BJ (cell line): ENCODE measurements at places on chromosomes 1 and 21.
A peak's percentile ranks its signal among the peaks of the same experiment; 100 is the strongest.

DNA sequence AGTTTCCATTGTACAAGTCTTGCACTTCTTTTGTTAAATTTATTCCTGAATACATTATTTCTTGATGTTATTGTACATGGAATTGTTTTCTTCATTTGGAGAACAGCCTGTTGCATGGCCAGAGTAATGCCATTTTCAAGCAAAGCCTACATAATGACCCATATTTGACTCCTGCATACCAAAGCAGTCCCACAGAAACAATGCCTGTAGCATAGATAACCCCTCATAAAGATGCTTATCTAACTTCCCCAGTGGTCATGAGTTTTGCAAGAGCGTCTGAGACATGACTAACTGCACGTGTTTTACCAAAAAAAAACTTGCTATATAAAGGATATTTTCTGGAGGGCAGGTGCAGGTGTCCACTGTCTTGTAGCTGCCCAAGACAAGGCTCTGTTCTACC, 30.3 kb upstream of the RLF start:
- no peak for DNase-seq

DNA sequence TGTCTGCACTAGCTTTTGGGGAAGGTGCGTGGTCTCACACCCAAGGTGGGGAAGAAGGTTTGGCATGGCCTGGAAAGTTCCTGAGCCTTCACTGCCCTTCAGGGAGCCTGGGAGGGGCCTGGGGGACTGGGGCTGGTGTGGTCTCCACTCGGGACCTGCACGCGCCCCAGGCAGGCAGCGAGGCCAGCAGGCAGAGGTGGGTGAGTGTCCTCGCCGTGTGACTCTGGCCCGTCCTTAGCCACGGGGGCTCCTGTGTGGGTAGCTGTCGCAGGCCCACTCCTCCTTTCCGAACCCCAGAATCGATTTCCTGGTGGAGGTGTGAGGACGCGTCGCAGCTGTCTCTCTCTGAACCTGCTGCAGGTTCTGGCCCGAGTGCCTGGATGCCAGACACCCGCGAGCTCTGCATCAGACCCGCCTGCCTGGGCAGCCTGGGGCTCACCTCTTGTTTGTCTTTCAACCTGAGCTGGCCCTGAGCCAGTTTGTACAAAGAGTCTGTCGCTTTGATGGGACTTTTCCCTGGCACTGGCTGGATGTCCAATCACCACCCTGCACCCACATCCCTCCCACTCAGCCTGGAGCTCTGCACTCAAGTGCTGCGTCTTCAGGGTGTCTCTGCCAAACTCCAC, 36.0 kb upstream of the SLC19A1 start:
- no peak for DNase-seq

GRCh38 chr21:26194811-26195251, 24.3 kb upstream of the APP start:
- peak; percentile 58 for DNase-seq

DNA sequence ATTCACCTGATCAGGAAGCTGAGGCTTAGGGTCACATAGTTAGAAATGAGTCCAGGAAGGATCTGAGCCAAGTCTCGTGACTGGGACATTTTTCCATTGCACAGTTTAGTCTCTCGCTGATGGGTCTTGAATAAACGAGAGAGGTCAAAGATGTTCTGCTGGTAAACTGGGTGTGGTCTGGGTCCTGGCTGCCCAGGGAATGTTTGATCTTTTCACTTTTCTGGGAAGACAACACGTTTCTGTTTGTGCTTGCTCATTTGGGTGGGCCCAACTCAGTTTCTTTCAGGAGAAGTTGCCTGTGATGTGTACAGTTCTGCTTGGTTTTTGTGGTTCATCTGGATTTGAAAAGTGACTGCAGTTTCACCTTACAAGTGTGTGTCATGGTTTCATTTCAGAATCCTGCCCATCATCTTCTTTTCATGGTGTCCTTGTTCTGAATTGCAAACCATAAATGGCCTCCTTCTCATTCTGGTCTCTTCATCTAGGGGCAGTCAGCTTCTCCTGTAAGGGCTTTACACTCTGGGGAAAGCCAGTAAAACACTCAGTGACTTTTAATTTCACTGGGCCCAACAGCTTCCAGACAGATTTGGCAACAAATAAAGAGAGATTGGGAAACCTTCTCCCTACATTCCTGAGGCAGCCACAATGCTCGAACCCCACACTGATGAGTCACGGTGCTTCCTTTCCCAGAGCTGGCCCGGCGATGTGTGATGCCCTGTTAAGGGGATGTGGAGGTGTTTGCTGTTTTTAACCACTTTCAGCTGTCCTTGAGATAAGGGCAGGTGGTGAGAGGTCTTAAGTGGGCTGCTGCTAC, 7.2 kb upstream of the TACSTD2 start:
- DNase-seq, result peak; percentile 94

DNA sequence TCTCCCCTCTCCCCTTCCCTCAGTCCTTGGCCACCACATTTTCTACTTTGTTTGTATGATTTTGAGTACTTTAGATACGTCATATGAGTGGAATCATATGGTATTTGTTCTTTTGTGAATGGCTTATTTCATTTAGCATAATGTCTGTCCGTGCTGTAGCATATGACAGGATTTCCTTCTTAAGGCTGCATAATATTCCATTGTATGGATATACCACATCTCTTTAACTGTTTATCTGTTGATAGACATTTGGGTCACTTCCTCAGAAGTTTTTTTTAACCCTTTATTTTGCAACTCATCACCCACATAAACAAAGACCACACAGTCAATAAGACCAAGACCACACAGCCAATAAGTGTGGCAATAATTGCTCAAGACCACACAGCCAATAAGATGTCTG, 24.9 kb downstream of the FAM163A start:
- no peak for DNase-seq
